ENCODE measurements at places on chromosomes 16 and 17.

DNA sequence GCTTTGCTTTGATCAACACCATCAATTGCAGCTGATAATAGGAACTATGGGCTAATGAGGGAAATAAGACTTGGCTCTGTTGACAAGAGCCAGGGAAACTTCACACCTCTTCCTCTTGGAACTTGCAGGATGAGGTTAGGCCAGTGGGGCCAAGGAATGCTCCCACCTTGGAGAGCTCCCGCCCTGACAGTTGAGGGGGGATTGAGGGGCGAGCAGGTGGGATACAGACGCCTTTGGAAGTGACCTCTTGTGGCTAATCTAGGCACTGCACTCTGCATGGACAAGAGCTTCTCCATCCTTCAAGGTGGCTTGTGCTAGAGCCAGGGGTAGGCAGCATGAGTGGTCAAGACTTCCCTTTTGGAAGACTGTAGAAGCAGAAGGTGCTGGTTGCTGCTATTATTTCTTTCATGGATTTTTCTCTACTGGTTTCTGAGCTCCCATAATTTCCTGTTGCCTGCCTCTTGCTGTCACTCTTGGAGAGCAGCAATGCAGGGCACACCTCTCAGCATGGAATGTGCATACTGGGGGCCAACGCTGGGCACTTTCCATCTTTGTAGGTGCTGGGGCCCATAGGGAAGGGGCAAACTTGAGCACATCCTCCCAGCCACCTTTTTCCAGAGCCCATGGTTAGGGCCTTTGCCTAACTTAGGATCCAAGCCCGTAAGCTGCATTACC is 2.3 kb upstream of the PHF12 start:
- peak; percentile 88 for DNase-seq

GRCh38 chr16:69469807-69470561 is 45.6 kb downstream of the CYB5B start:
- no peak for DNase-seq

- no peak for DNase-seq
Observed at GRCh38 chr16:54291656-54292487, 5.3 kb upstream of the IRX3 start.

DNA sequence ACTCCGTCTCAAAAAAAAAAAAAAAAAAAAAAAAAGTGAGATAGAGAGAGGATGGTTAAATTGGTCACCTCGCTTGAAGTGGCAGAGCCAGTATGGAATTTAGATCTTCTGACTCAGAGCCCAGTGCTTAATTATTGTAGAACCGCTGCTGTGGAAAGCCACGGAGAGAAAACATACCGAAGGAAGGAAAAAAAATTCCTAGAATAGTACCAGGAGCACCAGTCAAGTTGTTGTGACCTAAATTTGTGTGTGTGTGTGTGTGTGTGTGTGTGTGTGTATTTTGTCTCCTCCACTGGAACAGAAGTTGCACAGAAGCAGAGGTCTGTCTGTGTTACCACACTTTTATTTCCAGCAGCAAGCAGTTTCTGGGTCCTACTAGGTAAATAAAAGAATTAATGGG is 10.6 kb upstream of the NUP85 start:
- DNase-seq = no peak

DNA sequence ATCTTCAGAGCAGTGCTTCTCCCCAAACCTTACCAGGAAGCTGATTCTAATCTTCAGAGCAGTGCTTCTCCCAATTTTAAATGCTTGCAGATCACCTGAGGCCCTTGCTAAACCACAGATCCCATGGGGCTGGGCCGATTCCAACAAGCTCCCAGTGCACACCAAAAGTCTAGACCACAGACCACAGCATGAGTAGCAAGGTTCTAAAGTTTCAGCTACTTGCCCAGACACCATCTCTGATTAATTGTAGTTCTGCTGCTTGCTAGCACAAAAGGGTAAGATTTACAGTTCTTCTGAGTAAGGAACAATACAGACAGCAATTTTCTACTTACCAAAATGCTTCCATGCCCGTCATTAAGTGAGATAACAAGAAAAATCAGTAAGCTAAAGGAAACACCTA is 12.2 kb downstream of the CLEC3A start:
- DNase-seq = no peak

GRCh38 chr17:57445772-57446472 is 189.6 kb downstream of the MSI2 start:
- no peak for DNase-seq

DNA sequence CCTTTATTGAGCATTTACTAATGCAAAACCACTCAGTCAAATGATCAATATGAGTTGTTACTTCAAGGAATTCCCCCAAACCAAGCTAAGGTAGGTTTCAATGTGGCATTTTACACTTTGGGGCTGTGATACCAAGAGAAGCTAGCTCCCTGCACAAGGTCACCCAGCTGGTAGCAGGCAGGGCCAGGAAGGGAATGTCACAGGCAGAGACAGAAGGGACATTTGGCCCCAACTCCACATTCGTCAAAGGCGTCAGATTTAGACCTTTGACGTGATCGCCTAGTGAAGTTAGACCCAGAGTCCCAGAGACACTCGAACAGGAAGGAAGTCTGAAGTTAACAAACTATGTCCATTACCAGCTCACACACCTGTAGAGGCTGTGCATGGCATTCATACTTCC is 5.5 kb upstream of the SMG1 start:
- DNase-seq = no peak

DNA sequence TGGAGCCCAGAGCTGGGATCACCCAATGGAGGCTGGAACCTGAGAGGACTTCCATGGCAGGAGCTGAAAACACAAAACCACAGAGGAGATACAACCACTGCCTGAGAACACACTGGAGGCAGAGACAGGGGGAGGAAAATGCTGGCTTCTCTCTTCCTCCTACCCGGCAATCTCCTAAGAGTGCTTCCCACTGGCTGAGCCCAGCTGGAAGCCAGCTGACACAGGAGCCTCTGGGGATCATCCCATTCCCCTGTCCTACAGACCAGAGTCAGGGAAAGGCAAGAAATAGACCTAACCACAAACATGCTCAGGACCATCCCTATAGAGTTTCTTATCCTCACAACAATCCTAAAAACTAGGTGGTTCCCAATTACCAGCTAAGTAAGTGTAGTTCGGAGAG is 112.4 kb upstream of the CDH5 start:
- no peak for DNase-seq

- no peak for DNase-seq
Observed at GRCh38 chr17:66438101-66438500, 135.7 kb downstream of the PRKCA start.

- DNase-seq = no peak
Observed at GRCh38 chr16:64629622-64630021, 492.2 kb downstream of the CDH11 start.

GRCh38 chr17:82092995-82093751 is 4.9 kb downstream of the FASN start:
- DNase-seq = no peak

DNA sequence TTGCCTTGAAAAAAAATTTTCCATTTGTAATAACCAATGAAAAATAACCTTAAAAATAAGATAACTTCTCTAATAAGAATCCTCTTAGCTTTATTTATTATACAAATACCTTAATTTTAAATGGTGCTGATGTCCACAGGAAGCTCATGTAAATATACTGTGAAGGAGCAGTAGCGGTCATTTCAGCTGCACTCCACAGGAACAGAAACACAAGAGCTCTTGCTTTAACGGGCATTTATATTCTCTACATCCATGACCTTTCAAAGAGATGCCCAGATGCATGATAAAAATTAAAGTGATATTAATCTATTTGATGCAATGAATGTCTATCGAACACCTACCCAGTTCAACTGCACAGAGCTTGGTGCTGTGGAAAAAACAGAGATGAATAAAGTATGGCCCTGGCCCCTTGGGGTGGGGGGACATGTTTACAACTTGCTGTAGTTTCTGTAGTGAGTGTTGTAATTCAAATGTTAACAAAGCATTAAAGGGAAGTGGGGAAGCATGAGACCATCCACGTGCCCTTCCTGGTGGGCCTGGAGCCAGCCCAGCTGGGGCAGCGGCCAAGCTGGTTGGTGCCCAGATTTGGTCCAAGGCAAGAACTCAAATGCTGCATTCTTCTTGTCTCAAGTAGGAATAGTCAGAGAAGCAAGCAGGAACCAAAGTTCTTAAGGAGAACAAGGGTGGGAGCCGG is 47.9 kb downstream of the IQCK start:
- DNase-seq = no peak

DNA sequence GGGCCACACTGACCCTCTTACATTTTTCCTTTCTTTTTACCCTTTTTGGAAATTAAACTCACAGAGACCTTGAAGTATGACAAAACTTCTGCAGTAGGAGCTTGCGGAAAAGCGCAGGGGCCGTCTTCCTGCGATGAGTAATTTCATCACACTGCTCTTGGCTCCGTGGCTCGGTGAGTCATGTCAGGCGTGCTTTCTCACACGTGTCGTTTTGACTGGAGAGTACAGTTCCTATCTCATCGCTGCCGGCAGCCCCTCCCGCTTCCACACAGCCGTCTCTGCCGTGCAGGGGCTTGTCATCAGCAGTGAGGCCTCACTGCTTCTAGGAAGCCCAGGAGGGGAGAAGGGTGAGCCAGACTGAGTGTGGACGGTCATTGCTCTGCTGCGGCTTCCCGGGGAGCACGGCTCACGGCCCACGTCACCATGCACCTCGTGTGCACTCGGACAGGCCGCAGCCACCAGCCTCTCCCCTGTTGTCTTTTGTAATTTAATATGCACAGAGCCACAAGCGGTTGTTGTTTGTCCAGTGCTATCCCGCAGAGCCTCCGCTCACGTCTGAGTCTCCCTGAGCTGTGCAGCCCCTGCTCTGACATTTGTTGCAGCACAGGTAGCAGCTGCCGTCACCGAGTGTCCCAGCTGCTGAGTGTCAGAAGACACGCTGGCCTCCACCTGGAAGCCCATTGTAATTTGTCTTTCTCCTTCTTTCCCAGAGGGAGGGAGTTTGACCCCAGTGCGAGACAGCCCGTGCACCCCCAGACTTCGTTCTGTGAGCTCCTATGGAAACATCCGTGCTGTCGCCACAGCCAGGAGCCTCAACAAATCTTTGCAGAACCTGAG is 99.4 kb upstream of the CHMP6 start:
- DNase-seq = no peak

GRCh38 chr17:35299135-35299534 is 56.3 kb downstream of the SLFN5 start:
- DNase-seq = no peak

DNA sequence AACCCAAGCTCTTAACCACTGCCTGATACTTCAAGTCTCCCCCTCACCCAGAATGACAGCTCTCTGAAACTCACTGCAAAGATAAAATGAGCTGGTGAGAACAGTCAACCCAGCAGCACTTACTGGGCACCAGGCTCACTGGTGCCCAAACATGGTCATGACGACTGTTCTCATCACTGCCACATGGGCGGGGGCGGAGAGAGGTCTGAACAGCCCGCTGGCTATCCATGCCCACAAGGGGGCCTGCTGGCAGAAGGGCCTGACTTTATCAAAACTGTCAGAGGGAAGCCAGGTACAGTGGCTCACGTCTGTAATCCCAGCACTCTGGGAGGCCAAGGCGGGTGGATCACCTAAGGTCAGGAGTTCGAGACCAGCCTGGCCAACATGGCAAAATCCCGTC is 4.0 kb downstream of the MYBBP1A start:
- no peak for DNase-seq

DNA sequence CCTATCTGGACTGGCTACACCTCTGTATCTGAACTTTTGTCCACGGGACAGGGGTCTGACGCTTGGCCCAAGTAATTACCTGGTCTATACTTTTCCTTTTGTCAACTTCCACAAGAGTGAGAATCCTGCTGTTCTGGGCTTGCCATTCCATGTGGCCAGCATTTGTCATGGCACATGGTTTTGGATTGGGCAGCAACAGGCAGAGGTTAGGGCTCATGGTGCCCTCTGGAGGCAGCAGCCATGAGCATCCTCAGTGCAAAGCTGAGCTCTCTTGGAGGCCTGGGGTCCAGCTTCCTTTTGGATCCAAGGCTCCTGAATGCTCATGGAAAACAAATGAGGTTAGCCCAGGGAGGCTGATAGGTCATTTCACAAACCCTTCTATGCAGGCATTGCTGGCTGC is 7.5 kb upstream of the EDC4 start:
- DNase-seq = peak; percentile 61

DNA sequence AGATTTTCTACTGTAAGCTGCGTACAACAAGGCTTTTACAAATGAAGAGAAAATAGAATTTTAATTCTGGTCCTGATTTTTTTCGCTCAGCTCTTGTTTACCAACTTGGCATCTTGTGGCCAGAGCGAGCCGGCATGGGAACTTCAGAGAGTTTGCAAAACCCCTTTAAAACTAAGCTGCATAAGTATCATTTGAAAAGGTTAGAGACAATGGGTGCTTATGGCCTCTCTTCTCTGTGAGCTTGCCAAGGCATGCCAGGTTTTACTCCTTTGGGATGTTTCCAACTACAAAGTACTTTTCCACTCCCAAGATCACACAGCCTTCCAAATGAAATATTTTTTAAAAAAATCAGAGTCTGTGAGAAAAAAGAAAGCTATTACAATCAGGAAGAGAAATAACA is 62.4 kb upstream of the FA2H start:
- DNase-seq = no peak

DNA sequence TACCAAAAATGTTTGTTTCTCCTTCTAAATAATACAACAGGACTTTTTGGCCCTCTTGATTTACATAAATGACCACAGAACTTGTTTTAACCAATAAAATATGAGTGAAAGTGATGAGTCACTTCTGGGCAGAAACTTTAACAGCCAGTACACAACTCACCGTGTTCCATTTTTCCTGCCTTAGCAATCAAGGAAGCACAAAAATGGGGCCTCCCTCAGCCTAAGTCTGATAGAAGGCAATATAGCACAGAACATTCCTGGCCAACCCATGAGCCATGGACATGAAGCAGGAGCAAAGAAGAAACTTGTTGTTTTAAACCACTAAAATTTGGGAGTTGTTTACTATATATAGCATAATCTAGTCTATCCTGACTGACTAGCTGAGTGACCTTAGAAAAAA is 61.1 kb upstream of the MTMR4 start:
- DNase-seq = no peak

- DNase-seq = no peak
Observed at GRCh38 chr17:7484919-7485377, 782 bp downstream of the POLR2A start.

Measured in neural progenitor cell (in vitro differentiated cells).